Right ventricle myocardium inferior (tissue), 1 donor: ENCODE measurements at places on chromosomes 7 and 10. TPM values are rescaled to one million over a fixed set of nuclear protein-coding genes. Genes with fewer than 3 reads are reported as not detected.

Gene EBLN1
- not detected for total RNA-seq

GRCh38 chr7:152025937-152026890, 740 bp downstream of the GALNT11 start:
- no peak for DNase-seq

DNA sequence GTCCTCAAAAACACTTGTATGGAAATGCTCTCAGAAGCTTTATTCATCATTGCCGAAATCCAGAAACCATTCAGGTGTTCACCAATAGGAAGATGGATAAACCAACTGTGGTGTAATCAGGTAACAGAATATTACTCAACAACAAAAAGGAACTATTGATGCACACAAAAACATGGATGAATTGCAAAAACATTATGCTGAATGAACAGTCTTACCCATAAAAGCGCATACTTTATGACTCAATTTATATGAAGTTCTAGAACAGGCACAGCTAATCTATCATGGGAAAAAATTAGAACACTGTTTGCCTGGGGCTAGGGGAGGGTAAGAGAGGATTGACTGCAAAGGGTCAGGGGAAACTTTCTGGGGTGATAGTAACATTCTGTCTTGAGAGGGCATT, 26.9 kb upstream of the GSAP start:
- DNase-seq, result no peak

- DNase-seq, result no peak
Measured at GRCh38 chr10:88019753-88020152, 156.3 kb downstream of the PTEN start.

GRCh38 chr7:155961241-155962190, 149.3 kb upstream of the SHH start:
- DNase-seq, result no peak

Gene GPER1
- 3.6 TPM for total RNA-seq
